Myocyte (in vitro differentiated cells): ENCODE measurements at places on chromosomes 3 and 15. TPM values are rescaled to one million over a fixed set of nuclear protein-coding genes. Genes with fewer than 3 reads are reported as not detected.

GRCh38 chr3:150172356-150172755 lies 201.7 kb upstream of the PFN2 start:
- peak; percentile 88 for DNase-seq

GRCh38 chr15:91970142-91970541 lies 116.6 kb downstream of the SLCO3A1 start:
- no peak for DNase-seq

DNA sequence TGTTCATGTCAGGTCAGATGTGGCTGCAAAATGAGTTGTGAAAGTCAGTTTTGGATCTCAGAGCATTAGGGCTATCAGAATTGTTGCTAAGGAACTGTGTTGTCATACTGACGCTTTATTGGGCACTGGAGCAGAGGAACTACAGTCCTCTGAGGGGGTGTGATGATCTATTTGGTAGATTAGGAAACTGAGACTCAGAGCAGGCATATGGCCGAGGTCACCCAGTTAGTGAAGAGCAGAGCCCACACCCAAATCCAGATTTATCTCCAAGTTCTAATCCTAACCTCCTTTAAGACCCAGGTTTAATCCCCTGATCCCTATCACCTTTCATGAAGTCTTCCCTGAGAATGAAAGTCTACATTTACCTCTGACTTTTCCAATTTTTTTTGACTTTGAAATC lies 25.6 kb upstream of the GLCE start:
- no peak for DNase-seq

The ACTRT3 gene
- 2.8 and 3.1 TPM in 2 replicates for total RNA-seq
